ENCODE measurements at places on chromosomes 1 and 21.

- no peak for DNase-seq
Observed at GRCh38 chr1:68953311-68953710, 456.4 kb upstream of the DEPDC1 start.

DNA sequence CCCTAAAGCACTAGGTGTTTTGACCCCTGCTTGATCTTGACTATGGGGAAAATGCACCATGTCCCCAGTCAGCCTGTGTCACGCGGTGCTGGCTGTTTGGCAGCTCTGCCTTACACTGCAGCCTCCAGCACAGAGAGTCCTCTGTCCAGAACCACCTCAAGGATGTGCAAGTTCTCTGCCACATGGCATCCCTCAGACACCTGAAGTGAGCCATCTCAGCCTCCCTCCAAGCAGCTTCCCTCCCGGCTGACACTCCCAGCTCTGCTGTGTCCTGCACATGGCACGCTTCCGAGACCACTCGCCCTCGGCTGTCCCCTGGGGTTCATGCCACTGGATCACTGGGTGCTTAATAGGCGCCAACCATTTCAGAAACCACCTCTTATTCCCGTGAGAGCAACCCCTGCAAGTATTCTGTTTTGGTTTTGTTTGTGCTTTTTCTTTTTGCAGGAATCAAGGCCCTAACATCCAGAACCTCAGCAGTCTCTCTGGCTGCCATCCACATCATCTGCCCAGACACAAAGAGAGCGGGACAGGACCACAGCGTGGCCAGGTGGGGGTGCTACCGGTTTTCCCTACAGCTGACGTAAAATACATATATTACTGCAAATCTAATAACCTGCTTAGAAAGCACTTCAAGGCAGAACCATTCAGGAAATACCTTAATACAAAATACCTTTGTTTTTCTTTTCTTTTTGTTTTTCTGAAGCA, 45.7 kb downstream of the CAPZB start:
- DNase-seq, result peak; percentile 47

- DNase-seq, result no peak
Observed at GRCh38 chr1:53733447-53733931, 5.5 kb downstream of the GLIS1 start.

DNA sequence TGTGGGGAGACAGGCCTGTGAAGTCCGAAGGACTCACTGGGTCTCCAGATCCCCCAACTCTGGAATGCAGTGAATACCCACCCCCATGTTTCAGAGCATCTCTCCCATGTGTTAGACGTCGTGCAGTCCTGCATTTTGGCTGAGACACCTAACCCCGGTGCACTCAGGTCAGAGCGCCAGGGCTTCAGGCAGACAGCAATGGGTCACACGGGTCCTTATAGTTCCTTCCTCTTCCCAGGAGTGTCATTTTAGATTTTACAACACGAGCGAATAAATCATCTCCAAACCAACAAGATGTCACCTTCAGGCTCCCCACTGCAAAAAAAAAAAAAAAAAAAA, 5.1 kb downstream of the PRRX1 start:
- no peak for DNase-seq

DNA sequence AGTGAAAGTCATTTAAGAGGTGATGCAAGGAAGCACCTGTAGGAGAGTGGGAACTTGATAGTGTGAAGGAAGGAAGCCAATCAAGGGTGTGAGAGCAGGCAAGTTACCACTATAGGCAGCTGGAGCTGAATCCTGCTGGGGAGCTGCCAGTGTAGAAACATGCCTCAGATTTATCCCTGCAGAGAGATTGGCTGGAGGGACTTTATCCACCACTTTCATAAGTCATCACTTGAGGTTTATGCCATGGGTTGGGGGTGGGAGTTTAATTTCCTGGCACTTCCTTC, 443.6 kb downstream of the PLPP3 start:
- no peak for DNase-seq

DNA sequence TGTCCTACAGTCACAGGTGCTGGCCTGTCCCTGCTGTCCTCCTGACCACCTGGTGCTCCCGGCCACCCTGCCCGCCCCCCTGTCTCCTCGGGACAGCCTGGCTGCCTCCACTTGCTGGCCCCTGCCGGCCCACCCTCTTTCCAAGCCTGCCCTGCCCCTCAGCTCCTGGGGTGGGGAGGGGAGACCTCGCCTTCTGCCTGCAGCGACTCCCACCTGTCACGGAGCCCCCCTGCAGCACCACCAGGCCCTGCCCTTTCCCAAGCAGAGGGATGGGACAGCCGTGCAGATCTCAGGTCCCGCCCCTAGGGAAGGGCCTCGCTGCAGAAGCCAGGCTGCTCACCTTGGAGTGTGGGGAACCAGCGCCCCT, 7.5 kb downstream of the LRRC3 start:
- DNase-seq, result no peak

DNA sequence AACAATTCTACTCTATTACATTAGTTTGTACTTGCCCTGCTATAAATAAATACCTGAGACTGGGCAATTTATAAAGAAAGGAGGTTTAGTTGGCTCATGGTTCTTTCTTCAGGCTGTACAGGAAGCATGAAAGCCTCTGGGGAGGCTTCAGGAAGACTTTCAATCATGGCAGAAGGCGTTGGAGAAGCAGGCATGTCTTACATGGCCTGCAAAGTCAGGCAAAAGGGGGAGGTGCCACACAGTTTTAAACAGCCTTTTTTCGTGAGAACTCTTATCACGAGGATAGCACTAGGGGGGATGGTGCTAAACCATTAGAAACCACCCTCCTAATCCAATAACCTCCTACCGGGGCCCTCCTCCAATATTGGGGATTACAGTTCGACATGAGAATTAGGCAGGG, 102.9 kb downstream of the DYRK1A start:
- DNase-seq, result no peak

GRCh38 chr1:72524021-72524420, 241.7 kb upstream of the NEGR1 start:
- no peak for DNase-seq

GRCh38 chr1:94111879-94112278, 9.1 kb downstream of the ABCA4 start:
- no peak for DNase-seq

DNA sequence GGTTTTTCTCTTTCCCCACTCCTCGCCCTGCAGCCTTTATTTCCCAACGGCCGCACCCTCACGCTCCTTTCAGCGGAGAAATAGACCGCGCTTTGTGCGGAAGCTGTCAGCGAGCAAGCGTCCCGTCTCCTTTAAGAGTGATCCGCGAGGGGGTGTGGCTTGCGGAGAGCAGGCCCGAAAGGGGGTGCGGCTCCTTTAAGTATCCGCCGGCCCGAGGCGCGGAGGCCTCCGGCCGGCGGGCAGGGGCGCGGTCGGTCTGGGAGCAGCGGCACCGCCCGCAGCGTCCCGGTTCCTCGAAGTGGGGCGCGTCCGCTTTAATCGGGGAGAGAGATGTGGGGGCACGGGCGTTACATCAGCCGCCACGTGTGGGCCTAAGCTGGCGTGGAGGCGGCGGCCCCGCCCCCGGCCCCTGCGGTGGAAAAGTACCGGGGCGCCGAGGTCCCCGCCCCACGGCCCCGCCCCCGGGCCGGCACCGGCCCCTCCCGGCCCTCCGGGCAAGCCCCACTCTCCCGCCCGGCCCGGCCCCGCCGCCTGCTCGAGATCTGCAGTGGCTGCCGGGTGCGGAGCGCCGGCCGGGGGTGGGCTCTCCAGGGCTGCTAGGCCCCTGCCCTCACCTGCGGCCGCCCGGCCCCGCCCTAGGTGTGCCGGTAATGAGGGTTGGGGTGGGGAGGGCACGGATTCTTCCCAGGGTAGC, 1.2 kb downstream of the SLC6A9 start:
- peak; percentile 83 for DNase-seq

GRCh38 chr21:34722684-34723300, 54.0 kb downstream of the CLIC6 start:
- DNase-seq, result no peak

DNA sequence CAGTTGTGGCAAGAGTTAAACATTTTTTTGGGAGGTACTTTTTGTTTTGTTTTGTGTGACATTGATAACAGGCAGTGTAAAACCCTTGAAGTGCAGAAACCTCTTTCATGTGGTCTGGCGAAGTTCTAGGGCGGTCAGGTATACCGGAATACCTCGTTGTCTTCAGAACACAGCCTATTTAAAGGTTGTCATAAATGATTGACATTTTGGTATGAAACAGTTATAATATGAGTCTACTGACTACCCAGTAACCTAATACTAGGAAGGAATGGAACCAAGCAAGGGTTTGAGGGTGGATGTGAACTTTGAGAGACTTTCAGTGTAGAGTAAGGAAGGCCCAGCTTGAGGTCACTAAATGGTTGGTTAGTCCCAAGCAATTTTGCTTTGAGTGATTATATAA, 40.5 kb downstream of the PATJ start:
- peak; percentile 87 for DNase-seq

DNA sequence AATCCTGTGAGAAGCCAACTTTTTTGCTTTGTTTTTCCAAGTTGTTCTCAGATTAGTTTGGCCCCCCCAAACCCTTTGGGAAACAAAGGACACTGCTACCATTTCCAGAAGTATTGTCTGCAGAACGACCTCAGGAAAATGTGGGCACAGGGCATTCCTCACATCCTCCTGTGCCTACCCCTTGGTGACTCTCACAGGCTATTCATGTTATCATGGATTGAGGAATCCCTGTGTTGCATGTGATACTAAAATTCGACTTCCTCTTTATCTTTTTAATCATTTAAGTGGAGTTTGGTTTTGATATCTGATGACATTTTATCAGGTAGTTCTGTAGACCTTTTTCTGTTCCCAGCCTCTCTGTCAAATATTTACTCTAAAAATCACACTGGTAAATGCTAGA, 184.5 kb downstream of the FASLG start:
- no peak for DNase-seq

DNA sequence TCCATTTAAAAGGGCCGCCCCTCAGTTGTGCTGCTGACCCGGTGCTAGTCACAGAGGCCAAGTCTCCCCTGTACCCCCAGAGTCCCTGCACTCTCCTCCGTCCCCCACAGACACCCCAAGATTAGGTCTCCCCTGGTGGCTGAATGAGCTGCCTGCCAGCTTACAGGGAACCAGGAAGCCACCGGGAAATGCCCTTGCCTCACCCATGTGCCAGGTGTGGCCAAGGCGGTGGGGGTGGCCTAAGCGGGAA, 32.7 kb downstream of the HSPG2 start:
- no peak for DNase-seq

DNA sequence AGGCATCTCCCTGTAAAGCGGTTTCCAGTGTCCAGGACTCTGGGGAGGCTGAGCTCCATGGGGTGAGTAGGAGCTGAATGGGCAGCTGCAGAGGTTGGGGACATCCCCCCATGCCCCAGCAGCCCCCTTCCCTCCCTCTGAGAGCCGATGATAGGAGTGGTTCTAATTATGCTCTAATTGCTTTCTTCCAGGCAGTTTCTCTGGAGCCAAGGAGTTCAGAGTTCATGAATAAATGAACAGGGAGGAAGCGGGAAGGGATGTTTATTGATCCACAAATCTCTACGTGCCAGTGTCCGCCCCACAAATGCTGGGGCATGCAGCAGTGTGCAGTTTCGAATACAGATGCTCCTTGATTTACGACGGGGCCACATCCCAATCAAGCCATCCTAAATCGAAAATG, 15.6 kb downstream of the NKAIN1 start:
- DNase-seq, result no peak

DNA sequence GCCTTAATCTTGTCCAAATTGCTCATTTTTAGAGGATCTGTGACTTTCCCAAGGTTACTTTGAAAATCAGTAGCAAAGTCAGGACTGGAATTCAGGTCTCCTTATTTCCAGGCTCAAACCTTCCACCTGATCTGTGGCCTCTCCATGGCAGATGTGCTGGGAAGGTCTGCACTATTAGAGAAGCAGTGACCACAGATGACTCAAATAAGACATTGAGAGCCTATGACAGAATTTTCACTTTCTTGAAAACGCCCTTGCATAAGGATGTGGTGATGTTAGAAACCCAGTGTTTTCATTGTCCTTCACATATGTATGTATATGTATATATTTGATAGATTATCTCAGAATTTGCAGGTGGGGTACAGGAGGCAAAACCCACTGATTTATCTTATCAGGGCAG, 45.3 kb downstream of the TTC39A start:
- DNase-seq, result no peak

- no peak for DNase-seq
Observed at GRCh38 chr1:180231506-180231921, 1.4 kb downstream of the LHX4 start.

GRCh38 chr1:100461222-100461621, 76.7 kb upstream of the GPR88 start:
- DNase-seq, result no peak

DNA sequence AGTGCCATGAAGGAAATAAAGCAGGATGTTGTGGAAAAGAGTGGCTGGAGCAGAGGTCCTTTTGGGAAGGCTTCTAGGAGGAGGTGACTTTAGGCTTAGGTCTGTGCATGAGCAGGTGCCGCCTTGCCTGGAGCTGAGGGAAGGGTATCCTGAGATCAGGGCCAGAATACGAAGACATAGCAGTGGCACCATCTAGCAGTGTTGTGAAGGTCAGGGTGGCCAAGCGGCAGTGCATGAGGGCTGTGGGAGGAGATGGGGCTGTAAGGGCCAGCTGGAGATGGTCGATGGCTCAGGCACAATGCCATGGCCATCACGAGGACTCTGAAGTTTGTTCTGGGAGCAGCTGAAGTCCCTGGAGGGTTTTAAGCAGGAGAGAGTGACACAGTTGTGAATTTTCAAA, 219.5 kb downstream of the PTPRU start:
- no peak for DNase-seq
